Progenitor cell of endocrine pancreas (in vitro differentiated cells): ENCODE measurements at places on chromosomes 4 and X.

DNA sequence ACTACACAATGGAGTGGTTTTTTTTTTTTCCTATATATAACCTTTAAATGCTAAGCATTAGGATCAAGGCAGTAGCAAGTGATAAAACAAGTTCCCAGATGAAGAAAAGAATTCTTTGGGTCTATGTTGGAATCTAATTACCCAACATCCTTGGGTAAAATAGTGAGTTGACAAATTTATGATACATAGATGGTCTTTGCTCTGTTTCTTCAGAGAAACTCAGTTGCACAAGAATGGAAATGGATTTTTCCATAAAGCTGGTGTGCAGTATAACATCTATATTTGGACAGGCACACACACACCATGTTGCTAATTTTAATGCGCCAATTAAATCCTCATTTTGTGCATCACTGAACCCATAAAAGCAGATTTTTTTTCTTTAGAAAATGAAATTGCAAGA is 137.0 kb upstream of the MED14 start:
- H3K27ac ChIP-seq: no peak overlapping the region
- no peak for DNase-seq
- H3K36me3 ChIP-seq: no peaks in the 10 kb centered on the region
- H3K4me3 ChIP-seq: no peak overlapping the region
- no peaks in the 10 kb centered on the region for H3K4me1 ChIP-seq
- no peaks in the 10 kb centered on the region for H3K27me3 ChIP-seq

GRCh38 chrX:46180258-46180687 is 364.9 kb downstream of the ZNF674 start:
- no peak for DNase-seq
- H3K36me3 ChIP-seq: no peaks in the 10 kb centered on the region
- no peak overlapping the region for H3K27ac ChIP-seq
- no peak overlapping the region for H3K4me3 ChIP-seq

GRCh38 chr4:123167931-123168330 is 228.7 kb upstream of the SPRY1 start:
- DNase-seq: no peak
- no peak overlapping the region for H3K4me3 ChIP-seq
- no peak overlapping the region for H3K27ac ChIP-seq
- no peaks in the 10 kb centered on the region for H3K4me1 ChIP-seq
- peaks cover 3% of the 10 kb centered on the region for H3K36me3 ChIP-seq

GRCh38 chrX:6187256-6187655 is 41.4 kb downstream of the NLGN4X start:
- peaks cover 10% of the 10 kb centered on the region for H3K36me3 ChIP-seq
- no peak overlapping the region for H3K27ac ChIP-seq
- H3K4me1 ChIP-seq: peaks cover 20% of the 10 kb centered on the region
- no peak overlapping the region for H3K4me3 ChIP-seq
- DNase-seq: no peak

GRCh38 chr4:31674313-31674947 is 954.3 kb downstream of the PCDH7 start:
- DNase-seq: no peak
- H3K4me1 ChIP-seq: peaks cover 1% of the 10 kb centered on the region
- no peaks in the 10 kb centered on the region for H3K27me3 ChIP-seq
- no peaks in the 10 kb centered on the region for H3K36me3 ChIP-seq
- H3K4me3 ChIP-seq: no peak overlapping the region

DNA sequence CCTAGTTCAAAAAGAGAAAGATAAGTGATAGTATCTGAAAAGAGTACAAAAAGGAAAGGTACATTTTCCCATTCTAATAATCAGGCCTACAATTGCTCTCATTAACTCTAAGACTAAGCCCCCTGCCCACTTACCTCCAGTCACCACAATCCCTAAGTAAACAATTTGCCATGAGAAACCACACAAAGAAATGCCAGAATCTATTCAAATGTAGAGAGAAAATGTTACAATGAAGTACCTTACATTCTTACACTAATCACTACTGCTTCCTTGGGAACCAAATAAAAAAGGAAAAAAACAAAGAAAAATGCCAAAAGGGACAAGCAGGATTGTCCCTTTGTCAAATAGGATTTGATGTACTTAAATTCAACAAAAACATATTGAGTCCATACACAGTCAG is 188.2 kb upstream of the NRK start:
- H3K27me3 ChIP-seq: no peaks in the 10 kb centered on the region
- no peak overlapping the region for H3K27ac ChIP-seq
- no peak for DNase-seq
- no peaks in the 10 kb centered on the region for H3K36me3 ChIP-seq
- peaks cover 9% of the 10 kb centered on the region for H3K4me1 ChIP-seq

- no peak overlapping the region for H3K27ac ChIP-seq
- no peak for DNase-seq
- no peaks in the 10 kb centered on the region for H3K27me3 ChIP-seq
- no peaks in the 10 kb centered on the region for H3K36me3 ChIP-seq
- no peak overlapping the region for H3K4me3 ChIP-seq
- peaks cover 11% of the 10 kb centered on the region for H3K4me1 ChIP-seq
Observed at GRCh38 chr4:138669479-138670315, 345.9 kb upstream of the NOCT start.

DNA sequence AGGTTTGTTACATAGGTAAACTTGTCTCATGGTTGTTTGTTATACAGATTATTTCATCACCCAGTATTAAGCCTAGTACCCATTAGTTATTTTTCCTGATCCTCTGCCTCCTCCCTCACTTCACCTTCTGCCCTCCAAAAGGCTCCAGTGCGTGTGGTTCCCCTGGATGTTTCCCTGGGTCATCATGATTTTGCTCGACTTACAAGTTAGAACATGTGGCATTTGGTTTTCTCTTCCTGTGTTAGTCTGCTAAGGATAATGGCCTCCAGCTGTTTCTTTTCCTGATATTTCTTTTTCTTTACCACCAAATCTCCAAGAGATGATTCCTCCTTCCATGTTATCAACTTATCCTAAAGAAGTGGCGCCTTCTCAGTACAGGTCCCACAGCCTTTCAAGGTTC is 543.1 kb upstream of the ADGRL3 start:
- no peak overlapping the region for H3K27ac ChIP-seq
- H3K4me1 ChIP-seq: no peaks in the 10 kb centered on the region
- H3K36me3 ChIP-seq: no peaks in the 10 kb centered on the region
- DNase-seq: no peak

DNA sequence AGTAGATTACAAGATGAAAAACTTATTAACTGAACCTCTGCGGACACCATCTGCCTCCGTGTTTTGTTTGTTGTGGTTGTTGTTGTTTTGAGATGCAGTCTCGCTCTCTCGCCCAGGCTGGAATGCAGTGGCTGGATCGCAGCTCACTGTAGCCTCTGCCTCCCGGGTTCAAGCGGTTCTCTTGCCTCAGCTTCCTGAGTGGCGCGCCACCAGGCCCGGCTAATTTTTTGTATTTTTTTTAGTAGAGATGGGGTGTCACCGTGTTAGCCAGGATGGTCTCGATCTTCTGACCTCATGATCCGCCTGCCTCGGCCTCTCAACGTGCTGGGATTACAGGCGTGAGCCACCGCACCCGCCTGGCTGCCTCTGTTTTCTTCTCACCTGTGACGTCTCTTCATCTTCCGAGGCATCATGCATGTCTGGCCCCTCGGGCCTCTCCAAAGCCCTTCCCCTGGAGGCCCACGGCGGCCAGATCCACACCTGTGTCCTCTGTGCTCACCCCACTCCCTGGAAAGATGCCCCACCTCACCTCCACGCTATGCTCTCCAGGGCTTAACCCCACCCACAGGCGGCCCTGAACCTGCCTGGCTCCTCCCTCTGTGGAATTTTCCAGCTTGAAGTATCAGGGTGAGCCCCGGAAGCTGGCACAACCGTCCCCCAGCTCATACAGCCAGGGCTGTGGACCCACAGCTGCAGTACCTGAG is 77.0 kb upstream of the MXD4 start:
- H3K27me3 ChIP-seq: peaks cover 1% of the 10 kb centered on the region
- peak overlapping the region; percentile 71 for H3K27ac ChIP-seq
- no peaks in the 10 kb centered on the region for H3K36me3 ChIP-seq
- DNase-seq: peak; percentile 7
- no peak overlapping the region for H3K4me3 ChIP-seq

DNA sequence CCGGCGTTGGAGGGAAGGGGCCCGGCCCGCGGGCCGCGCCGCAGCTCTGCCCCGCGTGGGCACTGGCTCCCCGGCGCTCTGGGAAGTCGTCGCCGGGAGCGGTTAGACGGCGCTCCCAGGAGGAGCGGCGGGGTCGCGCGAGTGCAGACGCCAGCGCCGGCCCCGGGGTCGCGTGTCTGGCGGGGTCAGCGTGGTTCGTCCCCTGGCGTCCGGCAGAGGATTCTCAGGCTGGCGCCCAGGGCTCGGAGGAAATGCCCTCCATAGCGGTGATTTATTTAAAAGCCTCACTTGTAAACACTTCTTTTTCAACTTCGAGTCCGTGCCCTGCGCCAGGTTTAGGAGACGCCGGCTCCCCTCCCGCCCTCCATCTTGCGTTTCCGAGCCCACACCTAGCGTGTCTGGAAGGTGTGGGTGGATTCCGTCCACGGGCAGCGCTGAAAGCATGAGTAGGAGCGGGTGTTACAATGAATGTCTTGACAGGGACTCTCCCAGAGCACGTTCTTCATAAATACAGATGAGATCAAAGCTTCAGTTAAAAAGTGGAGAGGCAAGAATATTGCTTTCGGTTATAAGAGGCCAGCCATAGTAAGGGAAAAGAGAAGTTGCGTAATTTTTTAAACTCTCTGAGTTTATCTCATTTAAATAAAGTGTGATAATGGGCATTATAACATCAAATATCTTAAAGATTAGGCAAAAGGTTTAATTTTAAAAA is 692 bp downstream of the FAM241A start:
- peaks cover 6% of the 10 kb centered on the region for H3K4me1 ChIP-seq
- peaks cover 41% of the 10 kb centered on the region for H3K27me3 ChIP-seq
- H3K4me3 ChIP-seq: peak overlapping the region; percentile 88

DNA sequence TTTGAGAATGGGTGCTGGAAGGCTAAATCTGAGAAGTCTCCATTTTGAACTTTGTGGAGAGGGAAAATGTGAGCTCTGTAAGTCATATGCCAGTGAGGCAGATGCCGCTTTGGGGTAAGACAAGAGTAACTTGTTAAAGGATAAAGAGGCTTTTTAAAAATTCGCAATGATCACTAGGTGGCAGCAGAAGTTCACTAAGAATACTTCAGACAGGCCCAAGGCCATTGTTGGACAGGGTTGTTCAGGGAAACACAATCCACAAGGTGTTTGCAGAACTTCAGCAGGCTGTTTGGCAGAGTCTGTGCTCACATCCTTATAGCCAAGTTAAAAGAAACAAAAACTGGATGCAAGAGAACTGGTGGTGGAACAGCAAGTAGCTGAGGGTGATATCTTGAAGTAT is 13.7 kb upstream of the PIGA start:
- H3K4me1 ChIP-seq: no peaks in the 10 kb centered on the region
- H3K4me3 ChIP-seq: no peak overlapping the region
- no peaks in the 10 kb centered on the region for H3K36me3 ChIP-seq

- peak overlapping the region; percentile 85 for H3K27ac ChIP-seq
- peaks cover 7% of the 10 kb centered on the region for H3K4me1 ChIP-seq
- H3K4me3 ChIP-seq: no peak overlapping the region
- DNase-seq: no peak
- peaks cover 2% of the 10 kb centered on the region for H3K36me3 ChIP-seq
Observed at GRCh38 chr4:147741190-147741788, 9.4 kb downstream of the ARHGAP10 start.

DNA sequence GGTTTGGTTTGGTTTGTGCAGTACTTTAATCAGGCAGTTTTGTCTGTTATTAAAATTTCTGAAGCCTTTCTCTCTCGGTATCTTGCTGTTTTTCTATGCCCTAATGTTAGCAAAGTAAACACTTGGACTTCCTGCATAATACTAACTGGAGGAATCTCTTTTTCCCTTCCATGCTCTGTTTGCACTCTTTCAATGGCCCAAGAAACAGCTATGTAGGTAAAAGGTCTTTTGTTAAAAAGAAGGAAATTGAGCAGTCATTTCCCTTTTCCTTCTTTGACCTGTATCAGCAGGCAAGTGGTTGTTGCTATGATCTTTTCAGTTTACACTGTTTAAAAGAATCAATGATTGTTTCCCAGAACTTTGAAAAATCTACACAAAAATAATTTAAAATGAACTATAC is 82.7 kb downstream of the CCSER1 start:
- no peak for DNase-seq
- H3K27me3 ChIP-seq: no peaks in the 10 kb centered on the region
- peaks cover 2% of the 10 kb centered on the region for H3K36me3 ChIP-seq
- H3K4me1 ChIP-seq: peaks cover 6% of the 10 kb centered on the region
- H3K27ac ChIP-seq: no peak overlapping the region
- H3K4me3 ChIP-seq: no peak overlapping the region

DNA sequence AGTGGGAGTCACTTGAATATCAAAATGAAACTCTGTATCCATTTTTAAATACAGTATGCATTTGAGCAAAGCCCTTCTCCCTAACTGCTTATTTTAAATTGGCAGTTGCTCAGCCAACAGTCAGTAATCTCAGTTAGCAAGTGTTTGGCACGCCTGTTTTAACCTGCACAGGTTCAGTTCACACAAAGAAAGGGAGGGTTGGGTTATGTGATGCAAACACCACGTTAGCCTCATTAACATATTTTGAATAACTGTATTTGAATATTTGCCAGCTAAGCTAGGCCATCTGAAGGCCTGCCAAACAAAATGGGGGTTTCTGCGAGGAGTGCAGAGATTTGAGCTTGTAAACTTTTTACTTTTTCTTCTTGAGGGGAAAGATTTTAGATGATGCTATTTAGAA is 19.8 kb downstream of the GAB1 start:
- H3K27ac ChIP-seq: no peak overlapping the region
- H3K27me3 ChIP-seq: no peaks in the 10 kb centered on the region
- DNase-seq: no peak
- peaks cover 65% of the 10 kb centered on the region for H3K4me1 ChIP-seq

GRCh38 chr4:5921101-5921980 is 28.5 kb upstream of the CRMP1 start:
- no peak for DNase-seq
- H3K36me3 ChIP-seq: no peaks in the 10 kb centered on the region
- H3K27ac ChIP-seq: no peak overlapping the region
- H3K27me3 ChIP-seq: peaks cover 34% of the 10 kb centered on the region
- H3K4me1 ChIP-seq: no peaks in the 10 kb centered on the region

DNA sequence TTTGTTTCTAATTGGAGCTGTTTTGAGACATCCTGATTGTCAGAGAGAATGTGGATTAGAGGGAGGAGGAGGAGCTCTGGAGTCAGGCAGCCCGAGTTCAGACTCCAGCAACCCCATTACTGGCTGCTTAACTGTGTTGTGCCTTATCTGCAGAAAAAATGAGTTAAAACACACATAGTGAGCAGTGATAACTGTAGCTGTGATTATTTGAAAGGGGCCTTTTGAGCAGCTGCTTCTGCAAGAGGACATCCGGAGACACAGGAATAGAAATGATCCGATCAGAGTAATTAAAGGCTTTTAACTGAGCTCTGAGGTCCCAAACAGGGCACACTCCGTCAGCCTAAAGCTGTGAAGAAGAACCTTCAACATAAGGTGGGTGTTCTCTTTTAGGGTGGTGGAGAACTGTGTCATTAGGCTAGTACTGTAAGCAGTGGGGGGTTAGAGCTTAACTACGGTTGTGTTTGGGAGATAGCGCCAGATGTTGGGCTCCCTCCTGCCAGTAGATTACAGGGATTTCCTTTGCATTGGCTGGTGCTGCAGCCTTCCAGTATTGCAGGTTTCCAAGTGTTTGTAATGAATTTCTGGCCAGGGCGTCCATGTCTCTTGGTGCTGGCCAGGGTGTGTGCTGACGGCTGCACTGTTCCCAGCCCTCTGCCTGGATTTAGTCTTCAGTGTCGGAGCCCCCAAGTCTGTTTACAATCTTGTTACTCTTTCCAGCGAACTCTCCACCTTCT is 24.3 kb downstream of the ADD1 start:
- no peak for DNase-seq
- H3K4me3 ChIP-seq: peak overlapping the region; percentile 30
- peak overlapping the region; percentile 84 for H3K27ac ChIP-seq
- H3K27me3 ChIP-seq: no peaks in the 10 kb centered on the region

- H3K36me3 ChIP-seq: no peaks in the 10 kb centered on the region
- H3K27me3 ChIP-seq: no peaks in the 10 kb centered on the region
- peaks cover 2% of the 10 kb centered on the region for H3K4me1 ChIP-seq
Observed at GRCh38 chrX:95058815-95059214, 1384.8 kb downstream of the FAM133A start.
